ENCODE measurements at places on chromosomes 11 and 22. TPM values are rescaled to one million over a fixed set of nuclear protein-coding genes. Genes with fewer than 3 reads are reported as not detected.
A peak's percentile ranks its signal among the peaks of the same experiment; 100 is the strongest.

GRCh38 chr11:86807360-86807759, 7.0 kb downstream of the PRSS23 start:
- no peak for DNase-seq

GALNT18 gene
- not detected for total RNA-seq

DNA sequence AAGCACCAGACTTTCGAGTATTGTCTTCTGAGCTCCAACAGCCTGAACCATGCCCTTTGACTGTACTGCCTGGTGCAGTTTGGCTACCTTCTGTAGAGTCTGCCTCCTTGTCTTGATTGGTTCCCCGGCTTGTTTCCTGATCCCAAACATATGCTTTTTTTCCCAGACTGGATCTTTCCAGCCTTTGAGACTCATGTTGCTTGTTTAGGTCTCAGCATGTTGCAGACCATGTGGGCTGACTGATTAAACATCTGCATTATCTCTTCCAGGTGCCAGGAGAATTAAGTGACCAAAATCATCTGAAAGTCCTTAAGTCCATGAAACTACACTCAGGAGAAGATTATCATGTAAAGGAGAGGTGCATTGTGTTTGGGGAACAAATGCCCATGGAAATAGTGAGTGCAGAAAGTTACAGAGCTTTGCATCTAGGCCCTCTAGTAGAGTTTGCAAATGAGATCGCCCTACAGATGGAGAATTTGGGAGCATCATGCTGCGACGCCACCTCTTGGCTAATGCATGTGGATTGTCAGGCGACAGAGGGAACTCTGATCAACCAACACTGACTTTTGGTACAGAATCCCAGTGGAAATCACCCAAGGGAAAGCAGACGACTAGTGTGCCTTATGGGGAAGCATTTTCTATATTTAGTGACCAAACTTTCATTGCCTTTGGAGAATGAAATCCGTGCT, 188.8 kb downstream of the BLID start:
- DNase-seq: no peak

GUCY1A2 gene
- not detected for total RNA-seq

GRCh38 chr22:30902496-30903357, 65.8 kb downstream of the MORC2 start:
- peak; percentile 50 for DNase-seq

OR8A1 gene
- total RNA-seq: not detected

DNA sequence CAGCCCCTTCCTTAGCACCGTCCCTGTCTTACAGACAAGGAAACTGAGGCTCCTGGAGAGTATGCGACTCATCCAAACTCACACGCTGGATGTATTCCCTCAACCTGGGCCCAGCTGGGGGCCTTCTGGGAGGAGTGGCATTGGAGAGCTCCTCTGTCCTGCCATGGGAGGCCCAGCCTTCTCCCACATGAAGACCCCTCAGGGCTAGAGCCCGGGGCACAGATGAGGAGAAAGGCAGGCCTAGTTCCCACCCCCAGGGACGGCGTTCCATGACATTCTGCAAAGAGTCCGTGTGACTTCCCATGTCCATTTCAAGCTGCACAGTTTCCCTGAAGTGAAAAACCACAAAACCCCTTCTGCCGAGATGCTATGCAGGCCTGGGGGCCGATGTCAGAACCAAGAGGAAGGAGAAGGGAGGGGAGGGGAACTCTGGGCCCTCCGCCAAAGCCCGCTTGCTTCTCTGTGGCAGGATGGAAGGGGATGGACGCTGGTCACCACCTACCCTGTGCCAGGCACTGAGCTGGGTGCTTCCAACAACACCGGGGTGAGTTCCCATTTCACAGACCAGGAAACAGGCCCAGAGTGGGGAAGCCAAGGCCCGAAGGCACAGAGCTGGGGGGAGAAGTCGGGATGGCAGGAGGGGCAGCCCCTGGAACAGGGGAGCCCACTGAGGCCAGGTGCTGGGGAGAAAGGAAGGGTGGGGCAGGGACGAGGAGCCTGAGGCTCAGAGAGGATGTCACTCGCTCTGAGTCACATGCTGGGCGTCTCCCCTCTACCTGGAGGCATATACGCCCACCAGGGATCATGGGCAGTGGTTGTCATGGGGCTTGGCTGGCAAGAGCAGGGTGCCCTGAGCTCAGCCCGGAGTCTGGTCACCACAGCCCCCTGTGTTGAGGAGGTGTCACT, 15.7 kb downstream of the RAC2 start:
- DNase-seq: peak; percentile 46

Data from B cell (primary cell).